ENCODE measurements at places on chromosomes 5 and 9.

- DNase-seq: no peak
Observed at GRCh38 chr9:119005162-119005561, 364.1 kb downstream of the BRINP1 start.

- DNase-seq: no peak
Observed at GRCh38 chr9:126474206-126474765, 139.4 kb upstream of the LMX1B start.

GRCh38 chr9:21561502-21561901, 79.4 kb upstream of the IFNE start:
- DNase-seq: no peak

GRCh38 chr5:95621839-95622629, 2.1 kb downstream of the GPR150 start:
- DNase-seq: peak; percentile 92

DNA sequence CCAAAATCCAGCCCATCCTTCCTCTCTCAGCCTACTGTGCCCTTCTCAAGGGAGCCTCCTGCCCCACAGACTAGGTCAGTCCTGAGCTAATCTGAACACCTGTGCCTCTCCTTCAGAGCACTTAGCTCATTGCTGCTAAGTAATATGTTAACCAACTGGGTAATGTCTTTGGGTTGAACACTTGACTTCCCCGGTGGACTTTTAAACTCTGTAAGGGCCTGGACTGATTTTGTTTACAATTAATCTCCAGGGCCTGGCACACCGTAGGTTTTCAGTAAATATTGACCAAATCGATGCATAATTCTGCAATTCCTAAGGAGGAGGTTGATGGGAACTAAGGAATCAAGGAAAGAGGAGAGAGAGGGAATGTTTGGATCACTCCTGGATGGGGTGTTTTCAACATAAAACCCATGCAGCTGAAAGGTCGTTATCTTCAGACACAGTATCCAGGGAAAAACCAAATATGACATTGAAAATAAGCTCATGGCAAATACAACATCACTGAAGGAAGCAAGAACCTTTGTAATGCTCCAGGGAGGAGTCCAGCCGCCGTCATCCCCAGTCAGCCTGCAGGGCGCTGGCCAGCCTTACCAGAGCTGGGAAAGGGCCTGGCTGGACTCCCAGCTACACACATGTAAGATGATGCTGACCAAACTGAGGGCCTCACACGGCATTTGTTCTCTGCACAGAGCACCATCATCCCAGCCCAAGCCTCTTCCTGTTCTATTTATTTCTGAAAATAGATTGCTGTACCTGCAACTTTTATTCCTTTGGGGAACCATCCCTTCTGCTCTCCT, 166.3 kb downstream of the C5orf15 start:
- DNase-seq: no peak

DNA sequence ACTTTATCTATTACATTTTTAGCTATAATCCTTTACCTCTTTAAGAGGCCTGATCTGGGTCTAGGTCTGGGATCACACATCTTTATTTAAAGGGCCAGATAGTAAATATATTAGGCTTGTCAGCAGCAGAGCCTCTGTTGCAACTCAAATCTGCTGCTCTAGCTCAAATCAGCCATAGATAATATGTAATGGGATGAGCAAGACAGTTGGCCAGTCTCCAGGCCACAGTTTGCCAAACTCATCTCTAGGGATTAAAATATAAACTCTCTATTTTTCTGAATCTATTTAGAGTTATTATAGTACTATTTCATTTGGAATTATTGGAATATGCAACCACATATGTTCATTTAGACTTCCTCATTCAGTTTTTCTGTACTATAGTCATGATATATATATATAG, 115.9 kb upstream of the MINAR2 start:
- DNase-seq: no peak

DNA sequence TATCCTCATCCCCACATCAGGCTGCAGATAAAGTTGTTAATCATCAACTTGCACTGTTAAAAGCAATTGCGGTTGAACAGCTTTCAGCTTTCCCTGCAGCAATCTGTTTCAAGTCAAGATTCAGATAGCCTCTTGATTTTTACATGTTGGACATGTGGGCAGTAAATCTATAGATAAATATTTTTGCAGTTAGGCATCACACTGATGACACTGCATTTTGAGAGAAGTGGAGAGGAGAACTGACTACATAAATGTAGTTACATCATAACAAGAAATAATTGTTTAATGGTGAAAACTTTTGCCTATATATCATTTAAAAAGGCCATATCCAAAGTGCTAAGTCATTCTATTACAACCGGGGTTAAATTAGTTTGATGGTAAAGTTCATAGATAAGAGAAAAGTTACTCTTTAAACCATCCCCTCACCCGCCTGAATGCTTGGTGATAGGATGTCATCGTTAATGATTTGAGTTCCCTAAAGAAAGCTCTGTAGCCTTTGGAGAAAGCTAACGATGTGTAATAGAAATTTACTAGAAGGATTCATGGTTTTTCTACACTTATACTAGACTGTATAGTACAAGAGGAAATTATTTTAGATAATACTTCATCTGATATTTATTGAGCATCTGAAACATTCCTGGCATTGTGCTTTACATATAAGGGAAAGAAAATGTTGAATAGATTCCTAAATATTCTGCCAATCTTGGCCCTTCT, 30.8 kb upstream of the ALDH1A1 start:
- DNase-seq: no peak

GRCh38 chr5:62042007-62042406, 264.0 kb upstream of the KIF2A start:
- DNase-seq: no peak

DNA sequence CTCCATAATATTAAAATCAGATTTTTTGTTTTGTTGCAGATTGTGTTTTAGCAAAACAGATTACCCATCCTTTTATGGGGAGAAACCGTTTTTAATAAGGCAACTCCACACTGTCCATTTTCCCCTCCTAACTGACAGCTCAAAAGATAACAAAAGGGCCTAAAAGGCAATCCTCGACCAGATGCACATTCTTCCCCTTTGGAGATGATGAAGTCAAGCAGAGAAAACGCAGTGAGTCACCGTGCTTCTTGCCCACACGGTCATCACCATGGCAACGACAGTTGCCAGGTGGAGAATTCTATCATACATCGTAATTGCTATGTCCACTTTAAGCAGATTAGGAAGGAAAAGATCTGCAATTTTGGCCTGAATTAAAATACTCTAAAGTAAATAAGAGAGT, 96.4 kb downstream of the DIRAS2 start:
- no peak for DNase-seq

- peak; percentile 17 for DNase-seq
Observed at GRCh38 chr9:94783102-94783682, 56.7 kb downstream of the AOPEP start.

- DNase-seq: no peak
Observed at GRCh38 chr5:976849-977751, 31.5 kb upstream of the NKD2 start.

DNA sequence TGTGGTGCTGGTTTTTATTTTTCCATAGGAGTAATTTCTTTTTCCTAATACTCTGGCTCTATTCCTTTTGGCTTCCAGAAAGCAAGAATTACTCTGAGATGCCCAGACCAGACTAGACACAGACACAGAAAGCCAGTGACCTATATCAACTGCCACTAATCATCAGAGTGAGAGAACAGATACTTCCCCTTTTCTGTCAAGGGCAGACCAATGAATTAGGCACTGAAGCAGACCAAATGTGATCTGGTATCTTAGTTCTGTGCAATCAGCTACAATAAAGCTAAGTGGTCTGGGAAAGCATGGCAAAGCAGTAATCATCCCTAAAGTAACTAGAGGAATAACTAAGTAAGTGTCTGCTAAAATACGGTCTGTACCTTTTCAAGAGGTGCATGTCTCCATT, 239.1 kb downstream of the ELAVL2 start:
- no peak for DNase-seq

GRCh38 chr5:155508673-155509072, 495.1 kb downstream of the KIF4B start:
- DNase-seq: no peak

GRCh38 chr9:131723632-131724031, 16.2 kb downstream of the RAPGEF1 start:
- no peak for DNase-seq

DNA sequence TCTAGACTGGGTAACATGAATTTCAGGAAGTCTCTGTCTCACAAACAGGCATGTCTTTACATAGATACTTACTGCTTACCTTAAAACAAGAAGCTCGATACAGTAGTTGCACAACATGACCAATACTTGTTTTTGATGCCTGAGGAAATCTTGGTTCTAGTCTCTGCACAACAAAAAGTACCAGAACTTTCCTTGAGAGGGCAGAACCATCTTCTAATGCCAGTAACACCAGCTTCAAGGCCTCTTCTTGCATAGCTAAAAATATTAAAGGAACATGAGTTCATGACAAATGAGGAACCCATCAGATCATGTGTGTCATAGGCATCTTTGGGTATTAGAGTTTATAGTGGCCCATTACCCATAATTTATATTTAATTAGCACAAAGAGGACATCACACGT, 22.0 kb downstream of the RC3H2 start:
- DNase-seq: no peak

GRCh38 chr5:144189800-144190429, 19.2 kb downstream of the KCTD16 start:
- peak; percentile 93 for DNase-seq

DNA sequence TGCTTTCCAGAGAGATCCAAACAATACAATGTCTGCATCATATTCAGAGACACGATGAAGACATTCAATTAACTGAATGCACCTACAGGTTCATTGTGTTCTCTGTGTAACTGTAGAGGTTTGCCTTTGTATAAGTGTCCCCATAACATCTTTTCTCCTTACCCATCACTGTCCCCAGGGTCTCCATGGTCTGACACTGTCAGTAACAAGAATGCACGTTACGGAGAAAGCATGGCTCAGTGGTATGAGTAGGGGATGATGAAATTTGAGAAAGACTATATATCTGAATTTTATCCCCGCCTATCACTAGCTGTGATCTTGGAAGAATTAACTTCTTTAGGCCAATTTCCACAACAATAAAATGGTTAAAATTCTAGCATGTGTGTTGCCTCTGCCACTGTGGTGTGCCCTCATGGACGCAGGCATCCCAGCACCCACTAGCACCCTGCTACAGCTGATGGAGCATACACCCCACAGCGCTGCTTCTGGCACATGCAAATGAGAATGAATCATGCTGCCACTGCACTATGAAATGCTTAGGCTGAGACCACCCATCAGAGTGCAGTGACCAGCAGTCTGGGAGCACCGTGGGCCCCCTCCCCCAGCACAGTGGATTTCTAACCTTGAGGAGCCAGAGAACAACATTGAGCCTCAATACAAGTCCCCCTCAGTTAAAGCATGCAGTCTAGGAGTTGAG, 54.3 kb downstream of the RGMB start:
- no peak for DNase-seq

DNA sequence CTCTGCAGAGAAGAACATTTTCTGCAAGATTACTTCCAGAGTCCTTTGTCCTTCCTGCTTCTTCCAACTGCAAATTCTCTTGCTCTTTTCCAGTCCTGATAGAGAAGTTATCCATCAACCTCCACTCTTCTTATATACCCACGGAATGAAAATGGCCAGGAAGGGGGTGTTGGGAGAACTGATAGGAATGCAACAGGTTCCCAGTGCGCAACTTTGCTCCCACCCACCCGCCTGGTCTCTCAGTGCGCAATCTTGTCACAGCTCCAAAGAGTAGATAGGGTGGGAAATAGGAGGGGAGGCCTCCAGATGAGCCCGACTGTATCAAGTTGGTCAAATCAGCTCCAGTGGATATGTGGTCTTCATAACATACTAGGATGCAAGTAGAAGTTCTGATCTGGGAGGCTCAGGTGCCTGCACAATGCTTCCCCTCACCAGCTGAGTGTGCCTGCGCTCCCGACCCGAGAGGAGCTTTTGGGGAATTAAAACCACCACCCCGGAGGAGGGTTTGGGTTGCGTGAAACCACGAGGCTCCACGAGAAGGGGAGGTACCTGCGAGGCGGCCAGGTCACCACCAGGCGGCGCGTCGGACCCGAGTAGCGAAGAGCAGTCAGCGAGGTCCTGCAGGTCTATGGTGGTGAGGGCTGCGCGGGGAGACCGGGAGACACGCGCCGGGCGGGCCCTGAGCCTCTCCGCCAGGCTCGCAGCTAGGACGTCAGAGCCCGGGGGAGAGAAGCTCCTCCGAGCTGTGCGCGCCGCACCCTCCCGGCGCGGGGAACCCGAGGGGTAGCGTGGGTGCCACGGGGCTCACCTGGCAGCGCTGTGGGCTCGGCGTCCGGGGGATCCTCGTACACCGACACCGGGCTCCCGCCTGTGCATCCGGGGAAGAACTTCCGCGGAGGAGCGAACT, 835 bp downstream of the MCIDAS start:
- DNase-seq: peak; percentile 76

- DNase-seq: no peak
Observed at GRCh38 chr5:143311955-143312354, 91.5 kb downstream of the NR3C1 start.

DNA sequence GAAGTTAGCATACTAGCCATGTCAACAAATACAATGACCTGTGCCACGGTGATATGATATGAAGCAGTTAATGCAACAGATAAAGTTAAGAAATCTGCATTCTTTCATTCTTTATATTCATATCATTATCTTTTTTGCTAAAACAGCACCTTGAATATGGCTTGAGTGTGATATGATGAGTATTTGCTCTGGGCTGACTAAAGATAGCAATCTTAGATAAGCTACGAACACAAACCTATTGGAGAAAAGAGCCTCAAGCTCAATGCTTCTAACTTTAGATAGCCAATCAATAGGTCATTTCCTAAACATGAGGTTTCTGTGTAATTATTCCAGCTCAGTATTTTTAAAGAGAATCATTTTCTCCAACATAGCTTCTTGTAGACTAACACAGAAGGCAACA, 61.7 kb downstream of the NR2F1 start:
- no peak for DNase-seq

- DNase-seq: no peak
Observed at GRCh38 chr9:137977571-137978261, 100.1 kb downstream of the CACNA1B start.

All from Jurkat, Clone E6-1 (cell line).